ENCODE measurements at places on chromosomes 1 and 21.

GRCh38 chr1:207502726-207503125 lies 6.8 kb downstream of the CR1 start:
- no peak for DNase-seq

DNA sequence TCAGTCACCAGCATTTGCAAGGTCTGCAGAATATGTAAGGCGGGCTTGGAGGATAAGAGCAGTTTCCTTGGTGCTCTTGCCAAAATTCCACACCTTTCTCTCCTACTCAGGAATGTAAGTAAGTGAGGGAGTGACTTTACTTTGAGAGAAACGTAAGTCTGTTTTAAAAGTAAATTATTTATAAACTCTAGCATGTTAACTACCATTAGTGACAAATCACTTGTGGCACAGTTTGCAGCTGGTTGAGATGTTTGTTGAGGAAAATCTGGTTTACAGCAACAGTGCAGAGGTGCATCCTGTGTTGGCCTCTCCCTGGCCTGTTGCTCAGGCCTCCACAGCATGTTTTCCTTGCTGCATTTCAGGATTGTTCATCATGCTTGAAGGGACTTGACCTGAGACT lies 8.5 kb downstream of the CGN start:
- DNase-seq = no peak

- DNase-seq = no peak
Measured at GRCh38 chr1:234921266-234922062, 207.2 kb downstream of the TOMM20 start.

DNA sequence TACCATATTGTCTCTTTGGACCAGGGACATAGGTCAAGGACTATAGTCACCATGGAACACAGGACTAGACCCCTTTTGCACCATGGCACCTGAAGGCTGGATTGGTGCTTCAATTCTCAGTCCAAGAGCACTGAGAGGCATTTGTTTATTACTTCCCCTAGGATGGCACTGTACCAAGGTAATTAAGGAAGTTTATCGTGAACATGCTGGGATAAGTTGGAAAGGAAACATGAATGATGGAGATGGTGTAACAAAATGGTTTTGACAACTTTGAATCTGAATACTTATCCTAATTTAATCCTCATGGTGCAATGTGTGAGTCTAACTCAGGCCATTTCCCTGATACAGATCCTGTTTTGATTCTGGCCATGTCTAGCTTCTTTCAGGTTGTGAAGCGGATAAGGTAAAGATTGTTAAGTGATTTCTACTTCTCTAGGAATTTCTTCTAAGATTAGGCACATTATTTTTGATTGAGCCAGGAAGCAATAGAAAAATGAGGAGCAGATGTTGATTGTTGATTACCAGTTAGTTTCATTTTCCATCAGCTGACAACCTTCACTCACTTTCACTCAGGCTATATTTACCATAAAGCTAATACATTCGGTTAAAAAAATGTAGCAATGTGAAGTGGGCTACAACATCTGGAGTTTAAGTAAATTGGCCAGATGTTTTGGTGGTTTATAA lies 37.3 kb upstream of the SIPA1L2 start:
- no peak for DNase-seq
